Cerebellar nuclear complex (tissue), 1 donor: ENCODE measurements at places on chromosomes 6 and 20.

GRCh38 chr6:44733868-44734267 is 346.4 kb downstream of the CDC5L start:
- DNase-seq, result no peak

- DNase-seq, result no peak
These were observed 1.4 kb downstream of the WFDC2 start for GRCh38 chr20:45470937-45471336.

DNA sequence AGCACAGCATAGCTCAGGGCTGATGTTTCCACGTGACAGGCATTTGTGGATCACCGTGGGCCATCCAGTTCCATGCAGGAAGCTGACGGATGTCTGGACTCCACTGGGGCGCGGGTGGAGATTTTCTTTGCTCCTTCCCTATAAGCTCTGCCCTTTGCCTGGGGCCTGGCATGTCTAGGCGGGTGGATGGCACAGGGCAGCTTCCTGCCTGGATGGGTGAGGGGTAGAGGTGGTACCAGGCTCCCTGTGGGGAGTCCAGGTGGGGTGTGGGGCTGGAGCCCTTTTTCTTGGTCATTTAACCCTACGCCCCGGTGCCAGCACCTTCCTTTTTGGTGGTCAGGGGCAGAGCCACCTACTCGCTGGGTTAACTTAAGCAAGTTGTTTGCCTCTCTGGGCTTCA is 10.4 kb downstream of the FAM110A start:
- no peak for DNase-seq

DNA sequence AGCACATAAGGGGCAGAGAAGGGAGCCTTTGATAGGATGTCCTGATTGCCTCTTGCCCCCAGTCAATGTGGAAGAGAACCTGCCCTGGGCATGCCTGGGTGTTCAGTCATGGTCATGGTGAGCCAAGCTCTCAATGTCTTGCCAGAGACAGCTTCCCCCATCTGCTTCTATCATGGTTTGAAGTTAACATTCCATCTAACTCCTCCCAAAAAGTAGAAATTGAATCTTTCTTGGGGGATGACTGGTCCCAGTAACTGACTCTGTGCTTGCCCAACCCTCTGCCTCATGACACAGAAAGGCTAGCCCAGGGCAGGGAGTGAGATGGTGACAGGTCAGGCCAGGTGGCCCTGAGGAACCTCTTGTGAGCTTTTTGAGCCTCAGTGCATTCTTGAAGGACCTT is 60.1 kb downstream of the ADTRP start:
- no peak for DNase-seq

- DNase-seq, result no peak
These were observed 58.7 kb upstream of the SLC2A12 start for GRCh38 chr6:134111062-134111677.

DNA sequence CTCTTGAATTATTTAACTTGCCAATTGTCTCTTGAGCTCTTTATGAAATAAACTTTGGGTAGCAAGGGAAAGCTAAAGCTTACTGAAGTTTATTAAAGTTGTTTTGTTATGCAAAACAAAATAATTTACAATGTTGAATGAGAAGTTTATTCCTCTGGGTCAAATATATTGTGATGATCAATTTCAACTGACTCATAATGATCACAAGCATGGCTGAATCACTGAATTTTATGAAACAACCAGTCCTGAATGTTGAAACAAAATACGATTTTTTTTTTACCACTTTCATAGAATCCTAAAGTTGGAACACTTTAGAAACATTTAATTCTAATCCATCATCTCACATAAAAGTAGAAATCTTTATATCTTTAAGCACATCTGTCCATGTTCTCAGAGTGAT is 110.3 kb downstream of the RWDD2A start:
- DNase-seq, result no peak

- DNase-seq, result no peak
These were observed 95.1 kb upstream of the MPC1 start for GRCh38 chr6:166477647-166478365.

DNA sequence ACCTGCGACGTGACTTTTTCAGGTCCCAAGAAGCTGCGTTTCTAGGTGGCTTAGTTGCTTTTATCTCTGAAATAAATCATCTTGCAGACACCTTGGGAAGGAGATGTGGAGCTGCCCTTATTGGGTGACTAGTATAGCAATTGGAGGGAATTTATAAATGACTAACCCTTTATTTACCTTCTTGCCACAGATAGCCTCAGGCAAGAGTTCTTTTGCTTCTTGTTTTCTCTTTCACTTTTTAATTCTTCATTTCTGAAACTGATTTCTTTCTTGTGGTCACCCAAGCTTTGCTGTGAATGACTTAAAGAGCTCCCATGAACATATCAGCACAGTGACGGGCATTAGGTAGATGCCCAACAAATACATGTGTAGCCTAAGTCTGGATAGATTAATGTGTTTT is 3.0 kb downstream of the ADGRF4 start:
- DNase-seq, result no peak

- no peak for DNase-seq
These were observed 199.3 kb downstream of the RNGTT start for GRCh38 chr6:88764081-88764480.

DNA sequence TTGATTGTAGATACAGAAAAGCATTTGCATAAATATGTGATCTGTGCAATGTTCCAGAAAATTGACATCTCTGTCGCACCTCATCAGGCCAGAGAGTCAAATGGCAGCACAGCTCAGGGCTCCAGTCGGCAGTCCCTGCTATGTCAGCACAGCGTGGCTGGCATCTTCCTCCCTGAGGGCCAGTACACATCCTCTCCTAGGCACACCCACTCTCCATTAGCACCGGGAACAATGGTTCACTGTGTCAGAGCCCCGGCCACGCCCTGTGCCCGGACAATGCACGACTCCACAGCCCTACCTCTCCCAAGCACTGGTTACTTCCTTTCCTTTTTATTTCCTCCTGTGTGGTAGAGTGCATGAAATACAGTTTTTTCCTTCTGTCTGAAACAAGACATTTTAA is 114.9 kb downstream of the FOXC1 start:
- DNase-seq, result no peak

DNA sequence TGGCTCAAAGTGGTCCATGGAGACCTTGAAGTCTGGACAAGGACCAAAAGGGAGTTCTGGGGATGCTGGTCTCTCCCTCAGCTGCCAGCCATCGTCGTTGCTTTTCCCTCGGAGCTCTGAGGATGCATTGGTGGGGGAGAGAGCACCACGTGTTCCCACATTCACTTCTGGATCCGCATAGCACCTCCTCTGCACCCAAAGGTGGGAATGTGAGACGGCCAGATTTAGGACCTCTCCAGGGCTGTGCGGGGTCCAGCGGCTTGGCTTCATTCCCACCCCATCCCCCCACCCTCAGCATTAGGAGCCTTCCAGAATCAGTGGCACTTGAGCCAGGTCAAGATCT is 1.1 kb downstream of the EPB41L1 start:
- no peak for DNase-seq

- no peak for DNase-seq
These were observed 53.3 kb downstream of the TRAM2 start for GRCh38 chr6:52523378-52524142.

- DNase-seq, result no peak
These were observed 1.2 kb upstream of the NTSR1 start for GRCh38 chr20:62707276-62707920.

- DNase-seq, result no peak
These were observed 41.2 kb downstream of the RPP21 start for GRCh38 chr6:30386166-30386565.

- DNase-seq, result no peak
These were observed 164.6 kb downstream of the MTFR2 start for GRCh38 chr6:136085370-136086115.

GRCh38 chr20:58056921-58057686 is 171.3 kb downstream of the ANKRD60 start:
- DNase-seq, result no peak

- DNase-seq, result no peak
These were observed 68.9 kb downstream of the ZNF217 start for GRCh38 chr20:53524589-53525312.

- DNase-seq, result no peak
These were observed 3.0 kb downstream of the CDH4 start for GRCh38 chr20:61254881-61255626.

GRCh38 chr6:142416179-142416578 is 114.4 kb downstream of the ADGRG6 start:
- DNase-seq, result no peak

- DNase-seq, result no peak
These were observed 42.2 kb downstream of the CD164 start for GRCh38 chr6:109339906-109340678.

GRCh38 chr6:135493218-135493961 is 4.2 kb downstream of the AHI1 start:
- DNase-seq, result no peak

DNA sequence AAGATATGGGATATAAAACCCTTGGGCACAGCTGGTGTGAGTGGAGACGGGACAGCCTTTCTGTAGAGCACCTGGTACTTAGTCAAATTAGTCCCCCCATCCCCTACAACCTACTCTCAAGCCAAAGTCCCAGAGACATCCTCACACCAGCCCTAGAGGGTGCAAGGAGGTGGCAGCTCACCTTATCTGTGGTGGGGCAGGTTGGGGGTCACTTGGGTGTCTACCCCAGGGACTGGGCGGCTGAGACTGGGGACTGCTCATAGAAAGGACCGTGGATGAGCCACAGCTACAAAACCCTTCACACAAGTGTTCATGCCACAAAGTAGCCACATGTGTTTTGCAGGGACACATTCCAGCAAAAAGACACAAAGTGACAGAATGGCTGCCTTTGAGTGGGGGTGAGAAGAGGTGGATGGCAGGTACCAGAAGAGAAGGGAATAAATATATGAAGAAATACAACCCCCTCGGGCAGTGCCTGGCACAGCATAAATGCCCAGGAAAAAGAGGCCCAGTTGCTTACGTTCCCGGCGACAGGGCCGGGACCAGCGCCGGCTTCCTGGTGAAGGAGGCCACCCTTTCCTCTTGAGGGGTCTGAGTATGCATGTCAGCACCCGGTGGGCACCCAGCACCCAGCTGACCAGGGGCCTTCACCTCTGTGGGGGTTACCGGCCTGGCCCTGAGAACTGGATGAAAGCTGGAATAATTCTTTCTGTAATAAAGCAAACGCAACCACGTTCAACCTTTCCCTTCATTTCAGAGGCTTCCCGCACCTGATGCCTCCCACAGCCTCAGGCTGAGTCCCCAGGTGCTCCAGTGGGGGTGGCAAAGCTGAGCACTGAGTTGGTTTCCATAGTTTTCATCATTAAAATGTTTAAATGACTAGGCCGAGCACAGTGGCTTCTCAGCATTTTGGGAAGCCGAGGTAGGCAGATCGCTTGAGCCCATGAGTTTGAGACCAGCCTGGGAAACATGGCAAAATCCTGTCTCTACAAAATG is 14.4 kb upstream of the CEBPB start:
- no peak for DNase-seq

DNA sequence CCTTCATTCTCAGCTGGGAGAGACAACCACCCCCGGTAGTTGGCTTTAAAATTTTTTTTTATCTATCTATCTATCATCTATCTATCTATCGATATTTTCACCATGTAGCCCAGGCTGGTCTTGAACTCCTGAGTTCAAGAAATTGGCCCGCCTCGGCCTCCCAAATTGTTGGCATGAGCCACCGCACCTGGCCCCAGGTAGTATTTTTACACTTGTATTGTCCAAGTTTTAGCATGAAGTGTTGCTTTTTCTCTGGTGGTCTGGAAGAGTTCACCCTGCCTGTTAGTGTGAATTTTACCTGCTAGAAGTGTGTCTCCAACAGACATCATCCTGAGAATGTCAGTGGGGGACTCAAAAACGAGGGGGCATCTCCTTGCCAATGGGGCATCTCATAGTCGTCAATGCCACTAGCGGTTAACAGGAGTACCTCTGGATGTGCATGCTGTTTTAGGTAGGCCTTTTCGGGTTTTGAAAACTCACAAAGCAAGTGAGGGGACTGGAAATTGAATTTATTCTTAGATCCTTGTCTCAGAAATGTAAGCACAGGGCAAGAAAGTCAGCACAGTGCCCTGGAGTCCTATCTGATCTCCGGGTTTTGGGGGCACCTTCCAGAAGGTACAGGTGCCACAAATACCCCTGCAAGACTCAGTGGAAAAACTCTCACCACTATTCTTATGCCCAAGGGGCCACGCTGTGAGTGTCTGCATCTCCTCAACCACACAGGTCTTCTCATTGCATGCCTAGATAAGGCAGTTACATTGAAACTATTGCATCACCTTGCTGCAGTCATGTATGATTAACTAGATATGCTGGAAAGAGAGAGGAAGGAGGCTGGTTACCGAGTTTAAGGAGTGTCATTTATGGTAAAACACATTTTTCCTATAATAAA is 37.1 kb downstream of the TNFAIP3 start:
- no peak for DNase-seq

- DNase-seq, result no peak
These were observed 152.2 kb downstream of the OPN5 start for GRCh38 chr6:47934023-47934422.

DNA sequence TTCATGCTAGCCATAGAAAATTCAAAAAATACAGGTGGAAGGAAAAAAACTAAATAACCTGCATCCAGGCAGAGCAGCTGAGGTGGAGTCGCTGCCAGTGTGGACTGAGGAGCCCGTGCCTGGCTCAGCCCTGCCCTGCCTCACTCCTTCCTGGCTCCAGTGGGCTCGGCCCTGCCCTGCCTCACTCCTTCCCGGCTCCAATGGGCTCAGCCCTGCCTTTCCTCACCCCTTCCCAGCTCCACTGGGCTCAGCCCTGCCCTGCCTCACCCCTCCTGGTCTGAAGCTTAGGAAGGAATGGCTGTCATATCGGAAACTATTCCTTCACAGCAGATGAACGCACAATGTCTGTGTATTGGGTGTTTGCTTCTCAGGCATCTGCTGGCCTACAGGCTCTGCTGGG is 142.1 kb downstream of the SMOC2 start:
- no peak for DNase-seq

DNA sequence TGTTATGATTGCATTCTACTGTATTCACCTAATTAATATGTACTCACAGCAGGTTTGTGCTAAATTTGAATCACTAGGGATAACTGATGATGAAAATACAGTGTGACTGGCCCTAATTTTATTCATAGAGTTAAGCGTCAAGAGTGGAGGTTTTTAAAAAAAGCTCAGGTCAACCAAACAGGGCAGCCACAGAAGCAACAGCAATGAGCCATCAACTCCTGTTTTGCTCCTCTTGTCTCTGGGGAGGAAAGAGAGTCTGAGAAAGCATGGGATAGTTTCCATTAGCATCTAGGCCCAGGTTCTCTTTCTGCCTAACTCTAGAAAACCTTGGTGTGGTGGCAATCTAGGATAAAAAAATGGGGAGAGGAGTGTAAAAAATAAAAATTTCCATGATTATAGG is 122.1 kb downstream of the OGFRL1 start:
- no peak for DNase-seq

DNA sequence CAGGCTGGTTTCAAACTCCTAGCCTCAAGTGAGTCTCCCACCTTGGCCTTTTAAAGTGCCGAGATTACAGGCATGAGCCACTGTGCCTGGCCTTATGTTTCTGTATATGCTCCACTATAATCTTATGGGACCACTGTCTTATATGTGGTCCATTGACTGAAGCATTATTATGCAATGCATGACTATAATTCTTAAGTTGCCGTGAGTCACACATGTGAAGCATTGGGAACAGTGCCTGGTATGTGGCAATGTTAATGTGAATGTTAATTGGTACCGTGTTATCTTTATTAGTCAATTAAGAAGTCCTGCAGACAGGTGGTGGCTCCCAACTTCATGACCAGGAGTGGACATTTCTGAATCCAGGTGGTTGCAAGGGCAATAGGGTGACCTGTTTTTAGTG is 14.7 kb upstream of the ASXL1 start:
- DNase-seq, result no peak
